HFFc6 (cell line): ENCODE measurements at places on chromosomes 7 and 10.
A peak's percentile ranks its signal among the peaks of the same experiment; 100 is the strongest.

GRCh38 chr7:51009716-51010496 is 227.2 kb upstream of the GRB10 start:
- peak; percentile 26 for DNase-seq

GRCh38 chr10:89505640-89506275 is 29.6 kb downstream of the SLC16A12 start:
- no peak for DNase-seq

- DNase-seq, result no peak
These were observed 49.0 kb upstream of the ZRANB1 start for GRCh38 chr10:124892905-124893304.

DNA sequence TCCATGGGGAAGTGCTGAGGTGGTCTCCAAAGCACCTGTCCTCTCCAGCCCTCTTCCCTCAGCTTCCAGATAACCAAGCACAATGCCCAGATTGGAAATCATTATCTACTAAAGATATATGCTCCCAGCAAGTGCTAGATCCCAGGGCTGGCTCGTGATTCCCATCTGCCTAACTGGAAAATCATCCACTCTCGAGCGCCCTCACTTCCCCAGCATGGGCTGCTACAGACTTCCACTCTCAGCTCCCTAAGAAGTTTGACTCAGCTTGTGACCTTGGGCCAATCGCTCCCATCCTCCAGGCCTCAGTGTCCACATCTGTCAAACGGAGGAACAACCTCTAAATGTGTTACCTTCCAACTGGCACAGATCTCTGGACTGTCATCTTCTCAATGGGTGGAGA is 112.4 kb upstream of the ZMIZ1 start:
- no peak for DNase-seq

DNA sequence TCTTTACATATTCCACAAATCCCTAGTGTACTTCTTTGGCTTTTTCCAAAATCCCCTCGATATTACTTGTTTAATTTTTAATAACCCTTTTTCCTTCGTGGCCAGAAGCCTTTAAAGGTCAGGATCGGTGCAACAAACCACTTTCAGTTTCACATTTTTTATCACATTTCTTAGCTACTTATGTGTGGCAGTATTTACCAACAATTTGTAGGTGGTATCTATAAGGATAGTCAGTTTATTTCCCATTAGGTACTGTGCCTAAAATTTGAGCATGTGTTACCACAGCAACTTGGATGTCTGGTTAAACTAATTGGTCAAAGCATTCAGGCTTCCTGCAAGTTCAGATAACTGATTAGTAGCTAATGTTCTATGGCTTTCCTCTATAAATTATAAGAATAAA is 104.9 kb downstream of the CDK14 start:
- DNase-seq, result no peak

- DNase-seq, result no peak
These were observed 40.0 kb downstream of the ETV1 start for GRCh38 chr7:13949445-13949844.

DNA sequence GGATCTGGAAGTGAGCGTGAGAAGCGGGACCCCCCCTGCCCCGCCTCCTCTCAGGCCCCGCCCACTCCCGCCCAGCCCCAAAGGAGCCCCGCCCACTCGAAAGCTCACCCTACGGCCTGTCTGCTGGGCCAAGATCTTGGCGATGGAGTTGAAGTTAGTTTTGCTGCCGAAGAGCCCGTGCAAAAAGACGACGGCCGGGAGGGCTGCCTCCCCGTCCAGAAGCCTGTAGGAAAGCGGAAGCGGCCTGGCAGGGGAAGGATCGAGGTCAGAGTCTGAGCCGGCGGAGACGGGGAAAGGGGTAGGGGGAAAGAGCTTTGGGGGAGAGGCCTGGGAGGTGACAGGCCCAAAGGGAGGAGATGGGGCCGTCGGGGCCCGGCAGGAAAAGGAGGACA is 386 bp downstream of the ABHD11 start:
- DNase-seq, result no peak

DNA sequence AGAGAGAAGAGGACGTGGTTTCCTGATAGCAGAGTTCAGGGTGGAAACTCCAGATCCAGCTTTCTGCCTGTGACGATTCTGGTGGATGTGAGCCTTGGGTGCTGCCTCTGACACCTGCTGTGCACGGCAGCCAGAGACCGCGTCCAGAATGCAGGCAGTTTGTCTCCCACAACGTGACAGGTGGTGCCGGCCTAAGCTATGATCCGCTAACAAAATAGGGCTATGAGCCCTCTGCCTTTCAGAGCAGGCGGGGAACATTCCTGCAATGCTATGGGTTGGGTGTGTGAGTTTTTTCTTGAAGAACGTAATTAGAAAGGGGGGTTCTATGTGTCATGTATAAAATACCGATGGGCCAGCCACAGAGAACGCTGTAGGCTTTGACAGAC is 297.3 kb upstream of the PRKCQ start:
- no peak for DNase-seq

DNA sequence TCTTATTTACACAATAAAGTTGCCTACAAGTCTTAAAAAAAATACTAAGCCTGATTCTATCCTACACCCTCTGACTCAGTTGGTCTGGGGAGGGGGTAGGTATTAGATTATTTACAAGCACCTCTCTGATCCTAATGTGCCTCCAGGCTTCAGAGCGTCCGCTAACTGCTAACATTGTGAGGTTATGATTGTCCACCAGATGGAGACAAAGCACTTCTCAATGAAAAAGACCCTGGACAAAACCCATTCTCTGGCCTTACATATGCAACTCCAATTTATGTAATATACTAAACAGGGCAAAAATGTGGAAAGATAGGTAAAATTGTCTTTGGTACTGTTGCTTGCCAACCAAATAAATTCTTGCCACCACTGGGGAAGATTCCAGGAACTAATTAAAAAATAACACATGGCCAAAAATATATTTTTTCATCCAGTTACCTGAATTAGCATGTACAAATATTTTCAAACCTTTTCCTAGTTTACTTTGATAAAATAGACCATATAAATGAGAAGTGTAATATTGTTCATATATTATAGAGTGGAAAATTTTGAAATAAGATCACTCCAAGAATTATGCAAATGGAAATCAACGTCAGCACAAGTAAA is 92.4 kb downstream of the KIF20B start:
- peak; percentile 60 for DNase-seq

DNA sequence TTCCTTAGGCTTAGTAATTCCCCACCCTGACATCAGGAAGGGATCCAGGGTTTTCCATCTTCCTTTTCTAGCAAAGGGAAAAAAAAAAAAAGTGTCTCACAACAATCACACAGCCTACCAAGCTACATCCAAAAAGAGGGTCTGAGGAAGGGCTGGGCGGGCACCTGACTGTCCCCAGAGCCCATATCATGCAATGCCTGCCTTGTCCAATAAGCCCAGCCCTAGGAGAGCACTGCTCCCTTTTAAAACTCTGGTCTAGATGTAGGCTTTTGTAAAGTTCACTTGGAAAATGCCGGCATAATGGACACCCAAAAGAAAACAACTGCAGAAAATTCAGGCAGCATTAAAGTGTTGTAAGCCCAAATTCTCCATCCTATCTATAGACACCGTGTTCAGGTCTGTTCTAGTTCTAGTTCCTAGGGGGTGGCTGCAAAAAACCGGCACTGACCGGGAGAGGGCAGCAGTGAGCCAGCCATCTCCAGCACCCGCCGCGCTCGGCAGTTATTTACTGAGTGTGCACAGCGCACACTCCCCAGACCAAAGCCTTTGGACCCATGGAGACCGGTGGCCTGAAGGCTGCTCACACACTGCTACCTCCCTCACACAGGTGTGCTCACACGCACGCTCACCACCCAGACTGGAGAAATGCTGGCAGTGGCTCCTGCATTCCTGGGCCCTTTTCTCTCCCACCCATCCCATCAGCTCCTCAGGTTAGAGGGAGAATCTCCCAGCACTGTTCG is 48.7 kb downstream of the PODXL start:
- peak; percentile 64 for DNase-seq

GRCh38 chr10:25982107-25982506 is 48.1 kb downstream of the MYO3A start:
- no peak for DNase-seq

DNA sequence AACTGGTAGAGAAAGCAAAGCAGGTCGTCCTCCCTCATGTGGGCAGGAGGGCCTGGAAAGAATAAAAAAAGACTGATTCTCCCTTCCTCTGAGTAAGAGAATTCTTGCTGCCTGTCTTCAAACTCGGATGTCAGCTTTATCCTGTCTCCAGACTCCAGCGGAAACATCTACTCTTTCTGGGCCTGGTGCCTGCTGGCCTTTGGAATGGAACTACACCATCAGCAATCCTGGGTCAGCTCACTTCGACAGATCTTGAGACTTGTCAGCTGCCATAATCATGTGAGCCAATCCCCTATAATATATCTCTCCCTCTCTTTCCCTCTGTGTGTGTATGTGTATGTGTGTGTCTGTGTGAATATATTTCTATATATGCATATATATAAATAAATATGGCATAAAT is 411.0 kb upstream of the DPP6 start:
- DNase-seq, result no peak

DNA sequence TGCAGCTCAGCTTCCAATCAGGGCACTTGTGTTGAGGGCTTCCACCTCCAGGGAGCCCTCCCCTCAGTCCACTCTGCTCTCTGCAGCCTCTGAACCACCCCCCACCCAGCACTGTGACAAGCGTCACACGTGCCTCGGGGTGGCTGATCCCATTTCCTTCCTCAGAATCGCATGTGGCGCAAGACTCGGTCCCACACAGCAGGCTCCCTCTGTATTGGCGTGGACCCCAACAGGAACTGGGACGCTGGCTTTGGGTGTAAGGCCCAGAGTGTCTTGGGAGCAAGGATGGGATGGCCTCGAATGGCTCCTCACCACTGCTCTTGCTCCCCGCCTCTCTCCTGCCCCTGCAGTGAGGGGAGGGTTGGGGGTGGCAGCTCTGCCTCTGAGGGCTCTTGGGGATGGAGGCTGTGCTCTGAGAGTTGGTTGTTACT is 4.1 kb downstream of the CPA1 start:
- no peak for DNase-seq

- DNase-seq, result no peak
These were observed 129.1 kb downstream of the USP6NL start for GRCh38 chr10:11482306-11482705.

- DNase-seq, result no peak
These were observed 264.4 kb downstream of the NEBL start for GRCh38 chr10:20632696-20633095.

- DNase-seq, result peak; percentile 61
These were observed 425.4 kb downstream of the RPS24 start for GRCh38 chr10:78458983-78459638.

- no peak for DNase-seq
These were observed 59.9 kb upstream of the INPP5A start for GRCh38 chr10:132477398-132478340.

DNA sequence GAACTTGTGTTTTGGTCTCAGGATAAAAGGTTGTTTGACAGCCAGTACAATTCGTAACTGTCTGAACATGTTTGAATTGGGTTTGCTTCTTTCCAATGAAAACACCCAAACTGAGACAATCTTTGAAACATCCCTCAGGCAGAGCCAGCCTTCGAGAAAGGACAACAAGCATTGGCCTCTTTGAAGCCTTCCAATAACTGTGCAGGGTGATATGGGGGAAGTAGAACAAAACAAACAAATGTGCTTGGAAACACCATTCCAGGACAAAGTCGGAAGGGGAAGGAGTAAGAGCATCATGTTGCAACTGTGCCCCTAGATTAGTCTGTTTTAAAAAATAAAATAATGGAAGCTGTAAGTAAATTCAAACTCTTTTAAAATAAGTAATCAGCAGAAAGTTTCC is 39.5 kb downstream of the IL2RA start:
- no peak for DNase-seq

DNA sequence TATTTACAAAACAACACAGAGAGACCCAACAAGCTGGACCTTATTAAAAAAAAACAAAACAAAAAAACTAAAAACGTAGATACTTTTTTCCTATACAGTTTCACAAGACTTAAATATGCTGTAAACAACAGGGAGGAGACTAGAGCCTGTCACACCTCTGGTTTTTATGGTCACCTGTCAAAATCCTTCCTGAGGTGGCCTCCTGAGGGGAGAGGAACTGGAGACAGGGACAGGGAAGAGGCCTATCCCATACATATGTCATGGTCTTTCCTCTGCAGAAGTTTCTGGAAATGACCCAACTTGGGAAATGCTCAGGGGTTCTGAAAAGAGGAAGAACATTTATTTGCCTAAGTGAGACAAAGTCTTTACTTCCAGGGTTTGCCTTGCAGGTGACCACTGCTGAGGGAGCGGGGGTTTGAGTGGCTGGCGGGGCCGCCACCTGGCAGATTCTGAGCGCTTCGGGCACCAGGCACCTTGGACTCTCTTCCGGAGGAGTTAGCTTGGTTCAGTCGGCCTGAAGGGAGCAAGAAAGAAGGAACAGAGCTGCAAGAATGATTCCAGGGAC is 18.3 kb downstream of the CPA1 start:
- no peak for DNase-seq

DNA sequence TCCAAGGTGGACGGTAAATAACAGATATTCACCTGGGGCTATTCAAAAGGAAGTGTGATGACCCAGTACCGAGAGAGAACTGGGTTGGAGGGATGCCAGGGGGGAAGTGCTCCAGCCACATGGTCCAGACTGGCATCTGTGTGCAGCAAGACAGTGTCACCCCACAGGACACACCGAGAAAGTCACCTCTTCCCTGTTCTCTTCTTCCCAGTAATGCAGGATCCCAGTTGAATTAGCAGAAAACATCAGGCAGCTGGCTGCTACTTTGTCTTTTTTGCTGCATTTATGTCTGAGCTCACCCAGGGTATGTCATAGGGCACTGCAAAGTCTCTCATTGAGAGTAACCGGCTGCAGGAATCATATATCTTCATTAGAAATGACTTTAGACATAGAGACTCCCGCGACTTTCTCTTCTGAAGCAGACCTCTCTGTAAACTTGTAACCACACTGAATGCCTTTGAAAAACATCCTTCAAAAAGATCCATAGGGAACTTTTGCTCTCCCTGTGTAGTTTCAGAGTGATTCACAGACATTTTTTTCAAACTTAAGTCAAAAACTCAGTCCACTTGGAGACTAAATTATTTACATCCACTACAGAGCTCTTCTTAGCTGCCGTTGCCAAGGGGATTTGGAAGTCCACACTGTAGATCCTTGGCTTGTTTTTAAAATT is 609.0 kb upstream of the DPP6 start:
- no peak for DNase-seq

- DNase-seq, result no peak
These were observed 95.3 kb downstream of the CUX1 start for GRCh38 chr7:101912716-101913110.

- DNase-seq, result no peak
These were observed 8.2 kb downstream of the TPK1 start for GRCh38 chr7:144827621-144828020.
